ENCODE measurements at places on chromosomes 6 and 20.

DNA sequence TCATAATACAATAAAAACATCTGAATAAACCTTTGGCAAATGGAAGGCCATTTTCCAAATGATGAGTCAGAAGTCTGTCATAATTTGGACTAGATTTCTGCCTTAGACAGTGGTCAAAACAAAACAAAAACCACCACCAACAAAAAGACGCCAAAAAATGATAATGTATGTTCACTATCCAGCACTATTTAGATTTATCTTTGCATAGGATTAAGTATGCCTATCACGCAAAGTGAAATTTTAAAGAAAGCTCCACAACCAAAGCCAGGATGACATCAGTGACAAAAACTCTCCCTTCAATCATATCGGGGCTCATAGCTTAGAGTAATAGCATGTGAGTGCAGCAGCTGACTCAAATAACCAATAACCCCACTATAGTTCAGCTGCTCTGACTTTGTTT lies 201.9 kb downstream of the MOXD1 start:
- peak; percentile 66 for DNase-seq

DNA sequence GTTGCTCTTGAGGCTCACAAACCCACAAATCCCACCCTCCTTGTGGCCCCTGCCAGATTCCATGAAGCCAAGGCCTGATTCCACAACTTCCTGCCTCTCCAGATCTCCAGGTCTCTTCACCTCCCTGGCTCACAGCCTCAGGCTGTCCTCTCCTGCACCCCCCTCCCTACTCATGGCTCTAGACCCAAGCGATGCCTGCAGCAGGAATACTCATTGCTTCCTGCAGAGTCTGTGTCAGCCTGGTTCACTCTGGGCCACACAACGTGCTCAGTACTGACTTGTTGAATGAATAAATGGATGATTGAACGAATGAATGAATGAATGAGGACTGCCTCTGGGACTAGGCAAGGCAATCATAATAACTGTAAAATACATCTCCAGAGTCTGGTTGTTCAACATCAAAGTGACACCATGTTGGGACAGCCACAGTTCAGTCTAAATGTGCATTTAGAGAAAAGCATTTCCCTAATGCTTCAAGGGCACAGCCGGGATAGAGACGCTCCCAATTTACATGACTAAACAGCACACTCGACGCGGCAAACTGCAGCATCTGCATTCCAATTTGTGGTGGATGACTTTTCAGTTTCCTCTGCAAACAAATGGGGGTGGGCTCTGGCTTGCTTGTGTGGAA lies 139.9 kb downstream of the GRM4 start:
- no peak for DNase-seq

DNA sequence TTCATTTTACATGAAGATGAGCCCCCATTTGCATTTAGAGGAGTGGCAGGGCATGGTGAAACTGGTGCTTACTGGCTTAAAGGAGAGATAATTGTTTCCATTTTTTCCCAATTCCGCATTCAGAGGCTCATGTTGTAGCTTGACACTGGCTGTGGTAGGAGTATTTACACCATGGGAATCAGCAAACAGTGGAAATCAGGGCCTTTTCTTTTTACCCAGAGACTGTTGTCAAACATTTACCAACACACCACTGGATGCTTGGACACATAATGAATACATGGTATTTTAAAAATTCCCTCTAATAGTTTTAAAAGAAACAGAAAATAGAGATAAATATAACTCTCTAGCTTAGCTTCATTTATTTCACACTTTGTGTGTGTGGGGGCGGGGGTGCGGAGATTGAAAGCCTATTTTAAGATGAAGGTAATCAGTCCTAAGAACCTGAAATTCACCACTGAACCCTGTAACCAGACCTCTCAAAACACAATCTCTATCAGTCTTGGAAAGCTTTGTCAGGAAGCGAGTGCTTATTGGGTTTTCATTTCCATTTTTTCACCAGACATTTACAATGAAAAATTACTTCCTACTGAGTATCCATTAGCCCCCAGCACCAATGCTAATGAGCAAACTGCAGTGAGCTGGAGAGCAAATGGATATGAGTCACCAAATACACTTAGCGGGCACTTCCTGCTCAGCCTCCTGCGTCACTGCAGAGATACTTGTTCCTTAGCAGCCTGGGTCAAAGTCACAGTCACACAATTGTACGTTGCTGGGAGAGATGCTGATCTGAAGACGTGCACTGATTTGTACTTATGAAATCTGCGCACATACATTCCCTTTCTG lies 532.0 kb downstream of the BCKDHB start:
- DNase-seq: peak; percentile 79

GRCh38 chr20:5140195-5140594 lies 13.4 kb downstream of the CDS2 start:
- DNase-seq: no peak

DNA sequence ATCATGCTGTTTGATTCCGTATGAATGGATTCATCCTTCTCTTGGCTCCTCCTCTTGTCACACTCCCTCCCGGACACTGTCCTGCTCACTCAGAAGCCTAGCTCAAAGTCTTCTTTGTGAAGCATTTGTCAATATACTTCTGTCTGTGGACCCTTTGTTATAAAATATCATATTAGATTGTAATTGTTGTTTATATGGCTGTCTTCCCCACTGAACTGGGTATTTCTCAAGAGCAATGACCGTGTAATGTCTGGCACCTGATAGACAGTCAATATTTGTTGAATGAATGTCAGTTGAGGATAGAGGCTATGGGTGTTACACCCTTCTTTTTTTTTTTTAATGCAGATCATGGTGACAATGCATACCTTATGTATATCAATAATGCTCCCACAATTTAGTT lies 335.3 kb downstream of the SOX4 start:
- DNase-seq: no peak

GRCh38 chr6:55696501-55696900 lies 117.5 kb upstream of the HMGCLL1 start:
- DNase-seq: no peak

GRCh38 chr20:25148181-25148981 lies 47.1 kb upstream of the ENTPD6 start:
- peak; percentile 46 for DNase-seq

- DNase-seq: no peak
Measured at GRCh38 chr6:84272298-84272697, 44.9 kb upstream of the CEP162 start.

GRCh38 chr20:60306105-60306504 lies 347.9 kb downstream of the CDH26 start:
- DNase-seq: no peak

- no peak for DNase-seq
Measured at GRCh38 chr6:142353690-142354089, 51.9 kb downstream of the ADGRG6 start.

- DNase-seq: peak; percentile 70
Measured at GRCh38 chr6:14665827-14666724, 548.5 kb downstream of the CD83 start.

- no peak for DNase-seq
Measured at GRCh38 chr20:33272155-33272873, 10.7 kb upstream of the BPIFB1 start.

DNA sequence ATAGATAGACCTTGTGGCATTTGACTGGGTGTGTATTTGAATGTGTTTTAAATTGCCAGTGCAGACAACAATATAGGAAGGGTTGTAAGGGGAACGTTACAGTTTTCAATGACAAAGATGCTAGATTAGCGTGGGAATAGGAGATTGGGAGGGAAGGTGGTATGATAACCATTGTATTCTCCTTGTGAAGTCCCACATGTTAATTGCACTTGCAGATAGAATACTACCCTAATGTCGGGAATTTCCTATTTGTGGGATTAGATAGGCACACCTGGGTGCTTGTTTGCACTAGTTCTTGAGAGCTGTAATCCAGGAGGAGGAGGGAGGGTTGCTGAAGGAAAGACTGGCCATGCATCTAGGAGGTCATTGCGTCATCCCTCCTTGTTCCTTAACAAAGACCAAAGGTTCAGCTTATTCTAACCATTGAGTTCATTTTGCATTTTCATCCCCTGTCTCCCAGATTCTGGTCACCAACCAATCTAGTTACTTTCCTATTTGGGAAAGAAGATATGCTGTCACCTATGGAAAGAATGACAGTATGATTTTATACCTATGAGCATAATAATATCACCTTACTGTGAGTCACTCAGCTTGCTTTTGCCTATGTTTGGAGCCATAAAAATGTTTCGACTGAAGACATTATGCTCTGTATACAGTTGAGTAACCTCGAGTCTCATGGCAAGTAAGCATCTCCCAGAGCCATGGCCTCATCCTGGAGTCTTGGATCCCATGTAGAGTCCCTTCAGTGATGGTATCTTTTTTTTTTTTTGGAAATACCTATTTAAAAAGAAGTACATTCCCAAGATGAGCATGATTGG lies 201.5 kb downstream of the DTNBP1 start:
- DNase-seq: no peak

DNA sequence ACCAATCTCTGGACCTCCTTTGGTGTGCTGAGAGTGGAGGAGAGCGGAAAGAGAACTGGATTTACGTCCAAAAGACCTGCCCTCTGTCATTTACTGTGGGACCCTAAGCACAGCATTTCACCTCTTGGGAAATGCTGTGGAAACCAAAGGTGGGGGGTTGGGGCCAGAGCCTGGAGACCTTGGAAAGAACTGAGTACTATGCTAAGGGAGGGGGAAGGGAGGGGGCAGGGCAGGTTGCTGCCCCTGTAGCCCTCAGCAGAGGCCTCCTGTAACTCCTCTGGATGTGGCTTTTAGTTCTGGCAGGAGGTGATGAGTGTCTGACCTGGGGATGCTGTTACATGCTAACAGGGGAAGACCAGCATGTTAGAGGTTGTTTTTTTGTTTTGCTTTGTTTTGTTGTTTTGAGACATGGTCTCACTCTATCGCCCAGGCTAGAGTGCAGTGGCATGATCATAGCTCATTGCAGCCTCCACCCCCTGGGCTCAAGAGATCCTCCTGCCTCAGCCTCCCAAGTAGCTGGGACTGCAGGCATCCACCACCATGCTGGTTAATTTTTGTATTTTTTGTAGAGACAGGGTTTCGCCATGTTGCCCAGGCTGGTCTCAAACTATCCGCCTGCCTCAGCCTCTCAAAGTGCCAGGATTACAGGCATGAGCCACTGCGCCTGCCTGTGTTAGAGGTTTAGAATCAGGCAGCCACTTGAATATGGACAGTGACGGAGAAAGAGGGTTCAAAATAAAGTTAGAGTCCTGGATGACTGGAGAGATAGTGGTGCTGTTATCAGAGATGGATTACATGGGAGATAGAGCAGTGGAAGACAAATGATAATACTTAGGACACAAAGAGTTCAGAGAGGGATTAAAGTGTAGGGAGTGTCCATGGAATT lies 18.4 kb upstream of the PARD6B start:
- DNase-seq: no peak

DNA sequence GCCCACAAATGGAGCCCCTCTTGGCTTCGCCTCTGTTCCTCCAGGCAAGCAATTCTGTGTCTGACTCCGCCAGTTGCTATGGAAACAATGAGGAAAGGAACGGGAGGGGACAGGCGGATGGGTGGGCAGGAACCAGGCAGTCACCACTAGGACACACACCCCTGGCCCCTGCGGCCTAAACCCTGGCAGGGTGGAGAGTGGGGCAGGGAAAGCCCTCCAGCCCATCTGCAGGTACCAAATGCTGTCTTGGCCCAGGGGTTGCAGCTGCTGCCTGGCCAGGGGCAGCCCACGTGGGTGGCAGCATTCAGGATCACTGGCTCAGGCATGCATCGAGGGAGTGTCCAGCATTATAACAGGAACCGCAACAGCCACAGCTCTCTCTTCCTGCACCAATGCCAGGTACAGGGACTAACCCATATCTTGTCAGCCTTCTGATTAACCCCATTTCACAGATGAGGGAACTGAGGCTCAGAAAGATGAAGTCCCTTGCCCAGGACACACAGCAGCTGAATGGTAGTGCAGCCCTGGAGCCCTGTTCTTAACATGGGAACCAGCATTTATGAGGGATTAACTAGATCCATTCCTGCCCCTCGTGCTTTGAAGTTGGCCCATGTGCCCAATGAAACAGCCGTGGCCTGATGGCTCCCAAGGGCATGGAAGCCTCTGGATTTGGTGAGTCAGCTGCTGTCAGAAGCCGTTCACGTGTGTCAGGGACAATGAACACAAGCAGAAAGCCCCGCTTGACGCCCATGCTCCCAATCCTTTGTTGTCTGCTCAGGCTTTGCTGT lies 66.3 kb downstream of the NOL4L start:
- no peak for DNase-seq

DNA sequence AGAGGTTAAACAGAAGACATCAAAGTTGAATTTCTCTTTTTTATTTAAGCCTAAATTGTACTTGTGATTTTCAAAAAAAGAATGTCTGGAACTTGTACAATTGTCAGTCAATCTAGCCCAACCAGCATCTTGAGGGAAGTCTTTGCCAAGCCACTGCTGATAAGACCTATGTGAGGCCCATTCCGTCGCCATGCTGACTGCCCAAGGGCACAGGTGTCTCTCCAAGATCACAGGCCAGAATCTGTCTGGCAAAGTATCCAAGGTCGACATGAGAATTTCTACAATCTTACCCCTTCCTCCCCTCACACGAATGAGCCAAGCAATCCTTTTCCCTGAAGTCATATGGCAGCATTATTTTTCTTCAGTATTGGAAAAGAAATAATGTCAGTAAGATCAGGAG lies 614.5 kb downstream of the CBLN4 start:
- DNase-seq: no peak

- no peak for DNase-seq
Measured at GRCh38 chr6:13163161-13163944, 165.0 kb downstream of the TBC1D7 start.

GRCh38 chr20:38458314-38458713 lies 14.3 kb upstream of the RALGAPB start:
- DNase-seq: no peak

GRCh38 chr6:127186889-127187288 lies 68.4 kb downstream of the RSPO3 start:
- DNase-seq: no peak

DNA sequence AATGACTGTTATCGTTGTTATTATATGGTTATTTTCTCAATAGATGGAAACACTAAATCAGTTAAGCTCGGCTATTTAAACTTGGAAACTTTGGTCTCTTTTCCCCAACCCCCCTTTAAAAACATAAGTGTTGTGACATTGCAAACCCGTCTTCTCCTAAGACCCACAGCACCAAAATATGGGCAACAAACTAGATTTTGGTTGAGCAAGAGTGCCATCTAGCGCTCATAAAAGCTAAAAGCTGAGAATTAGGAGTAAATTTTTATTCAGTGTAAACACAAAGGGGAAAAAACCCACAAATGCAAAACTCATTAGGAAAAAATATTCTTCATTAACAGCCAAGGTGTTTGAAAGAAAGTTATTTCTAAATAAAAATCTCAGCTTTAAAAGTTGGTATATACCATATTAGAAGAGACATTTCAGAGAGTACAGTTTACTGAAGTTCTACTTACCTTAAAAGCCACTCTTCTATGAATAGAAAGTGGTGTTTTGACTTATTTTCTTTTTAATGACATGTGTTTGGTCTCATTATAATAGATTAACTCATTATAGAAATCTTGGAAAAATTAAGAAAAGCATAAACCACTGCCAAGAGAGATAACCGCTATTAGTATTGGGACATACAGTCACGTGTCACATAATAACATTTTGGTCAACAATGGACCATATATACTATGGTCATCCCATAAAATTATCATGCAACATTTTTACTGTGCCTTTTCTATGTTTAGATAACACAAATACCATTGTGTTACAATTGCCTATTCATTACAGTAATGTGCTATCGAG lies 21.1 kb downstream of the SESN1 start:
- peak; percentile 93 for DNase-seq

GRCh38 chr6:8193541-8193940 lies 91.2 kb upstream of the EEF1E1 start:
- no peak for DNase-seq

GRCh38 chr20:53148771-53149147 lies 176.6 kb downstream of the TSHZ2 start:
- DNase-seq: no peak
